ENCODE measurements at places on chromosomes 5 and 9. TPM values are rescaled to one million over a fixed set of nuclear protein-coding genes. Genes with fewer than 3 reads are reported as not detected.

Gene GABRP
- total RNA-seq = not detected

Gene ASS1
- 6.9 TPM for total RNA-seq

Gene C5orf47
- 0.31 TPM for total RNA-seq

Gene CARD9
- 0.63 TPM for total RNA-seq

Gene EIF4EBP3
- not detected for total RNA-seq

Gene SAXO1
- total RNA-seq = under 0.01 TPM

Gene NUP188
- total RNA-seq = 68.9 TPM

Gene PCSK5
- total RNA-seq = 17.5 TPM

Gene SLC36A2
- total RNA-seq = not detected

Data from parietal lobe (tissue), 2 donors.